Activated CD8-positive, alpha-beta T cell treated with anti-CD3 and anti-CD28 coated beads, Interleukin-2, amount 10 ng/mL, durations not matched to agents 7 days and 5 days (primary cell): ENCODE measurements at places on chromosomes 5 and 9.

- DNase-seq, result peak; percentile 89
Observed at GRCh38 chr5:55062039-55062779, 38.2 kb downstream of the GZMK start.

DNA sequence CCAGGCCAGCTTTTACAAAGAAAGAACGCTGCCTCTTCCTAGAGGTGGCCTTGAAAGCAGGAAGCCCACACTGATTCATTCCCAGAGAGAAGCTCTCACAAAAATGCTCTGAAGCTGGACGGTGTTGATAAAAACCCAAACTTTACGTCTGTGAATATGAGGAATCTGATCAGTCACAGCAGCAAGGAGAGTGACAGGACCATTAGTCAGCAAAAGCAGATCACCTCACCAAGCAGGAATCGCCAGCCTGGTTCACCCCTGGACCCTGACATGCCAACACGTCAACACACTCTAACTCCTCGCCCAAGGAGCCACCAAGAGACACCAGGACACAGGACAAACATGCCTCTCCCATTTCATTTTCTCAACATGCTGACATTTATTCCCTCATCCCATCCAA lies 70.6 kb upstream of the ZNF622 start:
- DNase-seq, result no peak

DNA sequence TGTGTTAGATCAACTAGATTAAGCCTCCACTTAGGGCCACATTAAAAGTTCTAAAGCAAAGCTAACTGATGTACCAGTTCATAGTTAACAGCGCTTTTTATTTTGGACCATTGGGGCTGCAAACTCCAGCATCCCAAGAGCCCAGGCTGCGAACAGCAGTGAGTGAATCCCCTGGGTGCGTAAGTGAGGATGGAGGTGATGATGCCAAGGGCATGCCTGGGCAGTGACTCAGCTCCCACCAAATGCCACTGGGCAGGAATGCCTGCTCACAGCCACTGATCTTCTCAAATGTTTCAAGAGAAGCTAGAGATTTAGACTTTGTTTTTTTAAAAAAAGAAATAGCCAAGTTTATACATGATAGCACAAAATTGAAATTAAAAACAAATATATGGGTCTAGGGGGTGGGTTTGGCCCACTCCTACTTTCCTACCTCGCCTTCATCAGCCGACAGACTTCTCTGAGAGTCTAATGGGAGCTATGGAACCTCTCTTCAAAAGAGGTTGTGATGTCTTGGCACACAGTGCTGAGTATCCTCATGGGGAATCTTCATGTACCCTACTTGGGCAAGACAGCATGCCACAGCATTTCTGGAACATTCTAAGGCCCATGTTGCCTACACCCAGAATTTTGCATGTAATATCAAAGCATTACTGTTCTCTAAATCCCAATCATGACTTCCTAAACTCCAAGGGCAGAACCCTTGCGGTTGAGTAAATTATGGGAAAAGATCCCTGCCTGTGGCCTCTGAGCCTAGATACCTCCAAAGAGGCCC lies 398.1 kb downstream of the EBF1 start:
- DNase-seq, result no peak

GRCh38 chr5:82735160-82735789 lies 341.9 kb downstream of the TMEM167A start:
- DNase-seq, result no peak

- no peak for DNase-seq
Observed at GRCh38 chr5:94245608-94246007, 372.8 kb downstream of the KIAA0825 start.

GRCh38 chr5:134736173-134736812 lies 2.1 kb upstream of the CAMLG start:
- DNase-seq, result no peak

DNA sequence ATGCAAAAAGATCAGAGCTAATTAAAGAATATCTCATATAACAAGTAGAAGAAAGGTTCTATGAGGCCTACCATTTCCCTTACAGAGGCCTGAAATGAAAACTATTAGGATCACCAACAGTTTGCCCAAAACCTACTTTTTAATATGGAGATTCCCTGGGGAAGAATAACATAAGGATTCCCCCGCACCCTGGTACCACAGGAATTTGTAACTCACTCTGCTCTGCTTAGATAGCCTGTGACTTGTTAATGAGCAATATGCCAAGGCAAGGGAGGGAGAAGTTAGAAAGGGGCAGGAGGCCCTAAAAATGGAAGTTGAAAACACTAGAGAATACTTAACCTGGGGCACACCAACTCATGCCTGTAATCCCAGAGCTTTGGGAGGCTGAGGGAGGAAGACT lies 107.0 kb downstream of the CDH6 start:
- no peak for DNase-seq

DNA sequence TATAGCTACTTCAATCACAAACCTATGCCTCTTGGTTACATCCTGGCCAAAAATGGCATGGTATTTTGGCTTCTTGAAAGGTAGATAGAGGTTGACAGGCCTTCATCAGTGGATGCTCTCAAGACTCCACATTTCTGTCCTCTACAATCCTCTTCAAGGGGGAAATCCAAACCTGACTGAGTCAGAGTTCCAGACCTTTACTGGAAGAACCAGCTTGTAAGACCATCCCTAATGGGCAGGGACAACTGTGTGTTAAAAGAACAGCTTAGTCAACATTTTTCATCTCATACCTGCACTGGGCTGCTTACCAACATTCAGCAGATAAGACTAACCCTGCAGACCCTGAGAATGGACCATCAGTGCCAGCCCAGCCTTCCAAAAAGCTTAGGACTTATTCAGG lies 155.7 kb downstream of the CDK5RAP2 start:
- no peak for DNase-seq

GRCh38 chr9:100216178-100216787 lies 117.2 kb downstream of the INVS start:
- DNase-seq, result peak; percentile 75

- peak; percentile 94 for DNase-seq
Observed at GRCh38 chr9:131237931-131238401, 38.3 kb downstream of the FAM78A start.

- DNase-seq, result peak; percentile 43
Observed at GRCh38 chr9:96441798-96442445, 8.0 kb upstream of the HABP4 start.

GRCh38 chr5:94621763-94622162 lies 3.3 kb downstream of the SLF1 start:
- no peak for DNase-seq

DNA sequence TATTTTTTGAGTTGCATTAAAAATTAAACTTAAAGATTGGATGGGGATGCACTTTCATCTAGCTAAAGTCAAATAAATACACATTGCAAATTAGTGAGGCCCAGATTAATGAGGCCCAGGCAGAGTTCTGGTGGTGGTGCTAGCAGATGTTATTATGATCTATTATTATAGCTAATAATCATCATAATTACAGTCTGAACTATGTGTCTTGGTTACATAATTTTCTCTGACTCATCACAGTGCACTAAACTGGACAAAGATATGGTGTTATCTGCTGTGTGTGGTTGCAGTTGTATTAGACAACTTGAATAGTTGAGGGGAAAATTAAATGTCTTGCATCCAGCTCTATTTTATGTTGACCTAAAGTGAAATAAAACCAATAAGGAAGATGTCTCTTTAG lies 568.8 kb downstream of the TLR4 start:
- DNase-seq, result no peak

DNA sequence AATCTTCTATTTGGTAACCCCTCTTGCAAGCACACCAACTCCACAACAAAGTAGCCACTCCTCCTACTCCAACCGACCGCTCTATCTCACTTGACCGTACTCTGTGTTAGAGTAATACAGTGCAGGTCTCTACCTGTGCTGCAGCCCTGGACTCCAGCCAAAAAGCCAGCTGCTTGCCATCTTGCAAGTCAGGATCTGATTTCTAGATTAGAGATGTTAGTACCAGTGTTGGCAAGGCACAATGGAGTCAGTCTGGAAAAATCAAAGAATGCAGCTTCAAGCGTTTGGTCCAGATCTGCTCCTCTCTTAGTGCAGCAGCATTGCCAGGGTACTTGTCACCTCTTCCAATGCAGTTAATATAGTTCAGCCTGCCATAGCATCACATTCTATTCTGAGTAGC lies 477.6 kb downstream of the ZSWIM6 start:
- no peak for DNase-seq

- DNase-seq, result no peak
Observed at GRCh38 chr5:151298063-151298855, 5.3 kb downstream of the SLC36A3 start.

- DNase-seq, result no peak
Observed at GRCh38 chr9:27194401-27195091, 85.5 kb downstream of the TEK start.

DNA sequence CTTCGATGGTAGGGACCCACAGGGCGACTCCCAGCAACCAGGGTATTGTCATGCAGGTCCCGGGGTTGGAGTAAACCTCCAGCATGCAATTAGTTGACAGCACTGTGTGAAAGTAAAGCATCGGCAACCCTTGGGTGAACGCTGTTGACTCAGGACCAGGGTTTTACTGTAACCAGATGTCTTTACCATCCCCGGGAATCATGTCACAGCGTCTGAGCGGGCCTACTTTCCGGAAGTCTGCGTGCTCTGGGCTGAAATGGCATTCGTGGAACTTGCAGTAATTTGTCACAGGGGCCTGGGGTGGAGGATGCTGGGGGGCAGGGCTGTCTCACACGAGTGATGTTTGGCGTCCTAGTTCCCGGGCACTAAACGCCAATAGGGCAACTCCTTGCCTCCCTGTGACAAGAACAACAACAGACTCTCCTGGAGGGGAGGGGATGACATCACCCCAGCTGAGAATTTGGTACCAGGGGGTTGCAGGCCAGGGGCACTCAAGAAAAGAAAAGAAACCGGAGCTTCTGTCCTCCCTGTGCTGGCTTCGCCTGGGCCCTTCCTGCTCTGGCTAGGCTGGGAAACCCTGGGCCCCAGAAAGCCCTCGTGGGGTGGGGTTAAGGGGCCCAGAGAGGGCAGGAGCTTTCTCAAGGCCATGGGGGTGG lies 10.1 kb upstream of the UBAC1 start:
- no peak for DNase-seq

DNA sequence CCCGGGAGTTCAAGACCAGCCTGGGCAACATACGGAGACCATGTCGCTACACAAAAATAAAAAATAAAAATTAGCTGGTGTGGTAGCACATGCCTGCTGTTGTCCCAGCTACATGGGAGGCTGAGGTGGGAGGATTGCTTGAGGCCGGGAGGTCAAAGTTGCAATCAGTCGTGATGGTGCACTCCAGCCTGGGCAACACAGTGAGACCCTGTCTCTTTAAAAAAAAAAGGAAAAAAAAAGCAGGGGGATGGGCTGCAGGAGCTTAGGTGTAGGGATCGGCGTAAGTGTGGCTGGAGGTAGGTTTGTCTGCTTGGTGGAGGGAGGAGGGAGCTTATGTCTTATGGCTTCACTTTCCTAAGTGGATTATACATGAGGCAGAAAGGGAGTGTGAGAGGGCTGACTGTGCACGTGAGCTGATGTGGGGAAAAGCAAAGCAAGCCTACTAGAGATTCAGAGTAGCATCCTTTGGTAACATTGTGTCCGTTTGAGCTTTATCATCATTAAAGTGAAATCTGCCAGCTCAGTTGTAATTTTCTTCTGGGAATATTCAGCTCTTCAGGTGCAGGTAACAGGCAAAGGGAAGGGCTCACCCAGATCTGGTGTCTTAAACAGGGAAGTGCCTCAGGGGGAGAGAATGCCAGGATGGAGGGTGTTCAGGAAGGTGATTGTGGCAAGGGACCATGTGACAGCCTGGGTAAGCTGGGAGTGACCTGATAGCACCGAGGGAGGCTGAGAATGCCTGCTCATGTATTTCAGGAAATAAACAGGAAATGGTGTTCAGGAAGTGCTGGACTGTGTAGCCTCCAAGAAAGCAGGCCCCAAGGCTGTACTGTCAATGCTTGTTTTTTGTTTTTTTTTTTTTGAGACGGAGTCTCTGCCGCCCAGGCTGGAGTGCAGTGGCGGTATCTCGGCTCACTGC lies 17.6 kb upstream of the SETX start:
- no peak for DNase-seq

GRCh38 chr9:111957856-111958631 lies 61.4 kb downstream of the UGCG start:
- DNase-seq, result peak; percentile 41

DNA sequence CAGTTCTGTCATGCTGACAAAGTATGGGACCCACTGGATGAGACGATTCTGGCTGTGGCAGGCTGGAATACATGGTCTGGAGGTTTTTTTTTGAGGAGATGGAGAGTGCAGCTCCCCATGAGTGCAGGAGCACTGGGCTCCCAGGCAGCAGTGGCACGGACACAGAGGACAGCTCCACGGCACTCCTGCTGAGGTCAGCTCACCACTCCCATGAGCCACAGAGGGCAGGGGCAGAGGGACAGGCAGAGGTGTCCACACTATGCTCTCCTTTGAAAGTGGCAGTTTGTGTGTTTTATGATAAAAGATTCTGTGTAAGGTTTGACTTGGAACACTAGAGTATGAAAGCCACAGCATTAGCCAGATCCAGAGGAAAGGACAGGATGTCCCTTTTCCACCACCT lies 114.4 kb downstream of the UBE2R2 start:
- no peak for DNase-seq

- no peak for DNase-seq
Observed at GRCh38 chr5:139816566-139816965, 21.0 kb downstream of the PSD2 start.

GRCh38 chr9:114413861-114414301 lies 26.1 kb upstream of the AKNA start:
- no peak for DNase-seq

- no peak for DNase-seq
Observed at GRCh38 chr5:34897646-34898045, 17.7 kb downstream of the RAD1 start.

GRCh38 chr5:39822020-39822419 lies 397.2 kb upstream of the DAB2 start:
- no peak for DNase-seq

DNA sequence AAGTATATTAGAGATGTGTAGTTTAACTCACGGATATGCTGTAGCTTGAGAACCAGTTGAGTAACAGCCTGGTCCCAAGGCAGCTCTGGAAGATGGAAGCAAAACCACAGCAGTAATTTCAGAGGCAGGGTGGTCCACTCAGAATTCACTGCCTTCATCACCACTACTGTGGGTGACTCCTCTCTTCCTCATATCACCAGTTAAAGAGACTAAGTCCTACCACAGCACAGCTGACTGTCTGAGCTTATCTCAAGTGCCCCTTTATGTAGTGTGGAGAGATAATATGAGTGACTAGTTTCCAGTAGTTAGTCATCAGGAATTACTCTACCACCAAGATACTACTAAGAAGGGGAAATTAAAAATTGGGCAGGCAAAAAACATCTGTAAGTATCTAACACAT lies 1571.2 kb upstream of the C9orf72 start:
- no peak for DNase-seq

DNA sequence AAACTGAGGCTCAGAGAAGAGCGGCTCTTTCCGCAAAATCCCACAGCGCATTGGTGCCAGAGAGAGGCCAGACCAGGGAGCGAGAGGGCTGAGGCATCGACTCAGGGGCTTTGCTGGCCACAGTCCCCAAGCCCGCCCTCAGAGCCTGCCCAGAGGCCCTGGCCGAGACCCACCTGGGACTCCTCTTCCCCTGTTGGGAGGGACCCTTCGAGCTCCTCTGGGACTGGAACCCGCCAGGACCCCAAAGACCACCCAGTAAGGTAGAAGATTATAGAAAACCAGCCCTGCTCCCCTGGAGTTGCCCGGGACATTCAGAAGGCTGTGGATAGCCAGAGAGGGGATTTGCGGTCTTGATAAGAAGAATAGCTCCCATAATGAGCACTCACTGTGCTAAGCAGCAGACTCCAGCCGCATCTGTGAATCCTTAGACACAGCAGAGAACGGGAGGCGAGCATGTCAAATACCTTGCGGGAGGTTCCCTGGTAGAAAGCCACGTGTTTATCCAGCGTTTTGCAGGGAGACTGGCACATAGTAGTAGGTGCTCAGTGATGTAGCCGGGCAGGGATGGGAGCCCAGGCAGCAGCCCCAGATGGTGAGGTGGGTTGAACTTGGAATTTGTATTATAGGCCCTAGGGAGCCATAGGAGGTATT lies 651 bp upstream of the AK1 start:
- no peak for DNase-seq
